ENCODE measurements at places on chromosomes 16 and 17.

DNA sequence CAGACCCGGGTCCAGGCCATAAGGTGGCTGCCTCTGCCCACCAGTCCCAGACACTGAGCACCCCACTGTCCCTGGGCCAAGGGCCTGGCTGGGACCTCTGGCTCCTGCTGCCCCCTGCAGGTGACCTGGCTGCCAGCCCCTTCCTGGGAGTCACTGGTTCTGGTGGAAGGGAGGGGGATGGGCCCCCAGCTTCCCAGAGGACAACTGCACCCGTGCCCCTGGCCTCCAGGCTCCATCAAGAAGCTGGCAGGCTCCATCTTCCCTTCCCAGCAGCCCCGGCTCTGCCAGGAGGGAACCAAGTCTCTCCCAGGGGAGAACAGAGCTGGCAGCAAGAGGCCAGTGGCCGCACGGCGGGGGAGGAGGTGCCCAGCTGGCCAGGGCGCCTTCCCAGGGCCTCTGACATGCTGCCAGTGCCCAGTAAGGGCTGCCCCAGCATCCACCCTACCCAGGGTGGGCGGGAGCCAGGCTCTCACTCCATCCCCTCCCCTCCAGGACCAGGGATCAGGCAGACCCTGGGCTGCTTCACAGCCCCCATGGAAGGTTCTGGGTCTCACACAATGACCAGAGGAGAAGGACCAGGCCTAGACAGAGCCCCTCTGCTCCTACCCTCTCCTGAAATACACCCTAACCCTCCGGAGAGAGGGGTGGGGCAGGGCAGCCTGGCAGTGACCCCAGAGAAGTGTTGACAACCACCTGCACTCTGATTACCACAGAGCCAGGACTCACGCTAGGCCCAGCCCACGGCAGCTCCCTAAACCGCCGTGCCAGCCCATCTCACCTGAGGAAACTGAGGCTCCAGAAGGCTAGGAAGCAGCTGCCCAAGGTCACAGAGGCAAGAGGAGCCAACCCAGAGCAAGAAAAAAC lies 3.6 kb downstream of the CLUH start:
- DNase-seq, result no peak

- no peak for DNase-seq
These were observed 2.1 kb downstream of the NEURL4 start for GRCh38 chr17:7327056-7327455.

GRCh38 chr16:58855291-58855863 lies 121.3 kb upstream of the GOT2 start:
- no peak for DNase-seq

- no peak for DNase-seq
These were observed 43.1 kb downstream of the TBCD start for GRCh38 chr17:82794781-82795482.

DNA sequence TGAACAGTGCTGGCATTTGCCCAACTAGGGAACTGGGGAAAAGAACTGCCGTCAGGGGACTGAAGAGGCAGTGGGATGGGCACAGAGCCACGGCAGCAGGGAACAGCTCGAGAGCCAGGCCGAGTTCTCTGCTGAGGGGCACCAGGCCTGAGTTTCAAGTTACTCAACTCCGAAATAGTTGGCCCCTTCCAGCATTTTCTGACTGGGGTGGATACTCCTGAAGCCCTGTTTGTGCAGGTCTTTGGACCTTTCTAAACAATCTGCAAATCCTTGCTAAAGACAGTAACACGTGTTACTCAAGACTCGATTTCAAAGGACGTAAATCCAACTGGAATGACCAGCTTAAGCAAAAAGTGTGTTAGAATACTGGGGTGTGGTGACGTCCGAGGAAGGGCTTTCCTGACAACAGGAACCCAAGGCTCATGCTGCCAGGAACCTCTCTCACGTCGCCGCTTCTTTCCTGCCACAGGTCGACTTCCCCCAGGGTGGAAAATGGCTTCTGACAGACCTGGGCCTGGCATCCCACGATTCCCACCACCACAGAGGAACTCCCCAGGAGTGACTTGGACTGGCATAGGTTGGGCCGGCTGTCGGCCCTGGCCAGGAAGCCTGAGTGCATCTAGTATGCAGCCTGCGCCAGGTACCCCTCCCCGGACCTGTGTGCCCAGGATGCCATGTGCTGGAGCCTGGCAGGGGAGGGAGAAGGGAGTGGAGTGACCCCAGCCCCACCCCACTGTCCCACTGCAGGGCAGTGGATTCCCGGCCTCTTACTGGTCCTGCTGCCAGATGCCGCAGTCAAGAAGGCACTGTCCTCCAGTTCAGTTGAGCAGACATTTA lies 71.9 kb downstream of the N4BP1 start:
- DNase-seq, result no peak

DNA sequence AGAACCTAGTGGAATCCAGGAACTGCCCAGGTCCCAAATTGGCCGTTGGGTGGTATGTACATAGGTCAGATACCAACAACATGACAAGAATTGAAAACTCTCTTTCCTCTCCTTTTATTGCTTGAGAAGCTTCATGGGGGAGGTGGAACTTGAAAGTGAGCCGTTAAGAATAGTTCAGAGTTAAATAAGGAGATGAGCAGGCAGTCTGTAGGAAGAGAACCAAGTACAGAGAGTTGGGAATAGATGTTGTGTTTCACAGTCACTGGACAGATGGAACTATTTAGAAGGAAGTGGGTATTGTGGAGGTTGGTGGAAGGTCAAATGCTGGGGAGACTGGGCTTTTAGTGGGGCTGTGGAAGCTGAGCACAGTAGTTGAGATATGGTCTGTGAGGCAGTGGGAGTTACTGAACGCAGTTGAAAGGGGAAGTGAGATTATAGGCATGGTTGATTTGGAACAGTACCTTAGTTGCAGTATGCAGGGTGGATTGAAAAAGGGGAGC lies 26.4 kb downstream of the ARHGAP44 start:
- no peak for DNase-seq

DNA sequence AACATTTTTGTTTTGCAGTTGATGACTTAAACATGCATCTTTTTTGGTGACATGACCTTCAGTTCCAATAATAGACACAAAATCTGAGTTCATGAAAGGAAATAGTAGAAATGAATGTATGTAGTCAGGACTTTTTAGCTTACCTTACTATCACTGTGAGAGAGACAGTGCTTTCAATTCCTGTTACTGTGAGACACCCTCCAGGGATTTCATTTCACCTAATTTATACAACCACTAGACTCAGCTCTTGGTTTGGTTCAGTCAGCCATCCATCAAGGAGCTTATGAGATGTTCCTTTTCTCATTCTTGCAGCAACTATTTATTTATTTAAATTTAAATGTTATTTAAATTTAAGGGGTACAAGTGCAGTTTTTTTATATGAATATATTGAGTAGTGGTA lies 77.9 kb downstream of the MAP2K4 start:
- no peak for DNase-seq

DNA sequence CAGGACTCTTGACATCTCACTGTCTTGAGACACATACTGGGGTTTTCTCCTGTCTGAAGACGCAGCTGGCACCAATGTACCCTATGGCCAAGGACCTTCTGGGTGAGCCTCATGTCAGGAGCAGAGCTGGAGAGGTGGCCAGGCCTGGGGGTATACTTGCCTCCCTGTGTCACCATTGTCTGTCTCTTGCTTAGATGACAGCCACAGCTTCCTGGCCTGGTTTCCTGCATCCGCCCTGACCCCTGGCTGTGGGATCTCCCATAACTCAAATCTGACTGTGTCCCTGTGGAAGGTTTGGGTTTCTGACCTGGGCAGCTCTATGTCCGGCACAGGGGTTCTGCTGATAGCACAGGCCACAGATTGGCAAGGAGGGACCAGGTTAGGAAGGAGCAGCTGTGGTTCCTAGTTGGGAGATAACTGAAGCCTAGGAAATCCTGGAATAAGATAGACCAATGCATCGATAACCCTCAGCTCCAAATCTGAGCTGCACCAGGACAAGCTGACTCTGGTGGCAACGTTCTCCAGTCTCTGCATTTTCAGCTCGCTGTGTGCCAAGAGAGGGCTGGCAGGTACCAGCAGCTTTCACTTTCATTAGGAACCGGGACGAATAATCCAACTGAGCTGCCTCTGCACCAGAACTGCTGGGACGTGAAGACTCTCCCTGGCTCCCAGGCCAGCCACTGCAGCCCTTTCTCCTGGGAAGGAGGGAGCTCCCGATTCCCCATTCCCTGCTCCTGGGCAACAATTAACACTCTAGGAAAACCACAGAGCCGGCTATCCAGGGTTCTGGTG lies 5.0 kb downstream of the DEXI start:
- DNase-seq, result no peak

DNA sequence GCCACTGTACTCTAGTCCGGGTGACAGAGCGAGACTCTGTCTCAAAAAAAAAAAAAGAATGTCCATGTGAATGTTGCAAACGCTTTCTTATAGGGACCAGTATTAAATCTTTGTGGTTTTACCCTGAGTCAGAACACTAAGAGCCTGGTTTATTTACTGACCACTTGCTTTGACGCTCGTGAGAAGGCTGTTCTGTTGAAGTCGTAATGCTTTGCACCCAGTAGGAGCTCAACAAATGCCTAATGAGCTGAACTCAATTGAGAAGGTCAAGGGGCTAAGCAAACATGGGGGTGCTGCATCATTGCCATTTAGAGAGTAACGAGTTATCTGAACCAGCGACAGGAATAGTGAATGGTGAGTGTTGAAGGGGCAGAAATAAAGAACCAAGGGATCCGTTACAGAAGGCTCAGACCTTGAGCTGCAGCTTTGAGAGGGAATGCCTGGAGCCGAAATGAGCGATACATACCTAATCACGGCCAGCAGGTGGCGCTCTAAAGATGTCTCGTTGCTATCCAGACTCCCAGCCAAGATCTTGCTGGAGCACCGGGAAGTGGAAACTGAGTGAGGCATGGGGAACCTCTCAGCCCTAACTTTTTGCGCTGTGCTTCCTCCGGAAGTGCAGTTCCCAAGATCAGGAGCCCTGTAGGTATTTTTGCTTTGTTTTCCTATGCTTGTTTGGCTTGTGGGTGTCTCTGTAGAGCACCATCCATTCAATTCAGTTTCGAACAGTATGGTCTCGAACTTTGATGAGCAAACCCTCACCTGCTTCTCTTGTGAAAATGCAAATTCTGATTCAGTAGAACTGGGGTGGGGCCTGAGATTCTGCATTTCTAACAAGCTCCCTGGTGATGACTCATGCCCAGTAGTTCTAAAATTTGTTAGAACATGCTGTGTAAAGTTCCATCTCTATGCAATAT lies 12.6 kb upstream of the RNF222 start:
- DNase-seq, result peak; percentile 71

DNA sequence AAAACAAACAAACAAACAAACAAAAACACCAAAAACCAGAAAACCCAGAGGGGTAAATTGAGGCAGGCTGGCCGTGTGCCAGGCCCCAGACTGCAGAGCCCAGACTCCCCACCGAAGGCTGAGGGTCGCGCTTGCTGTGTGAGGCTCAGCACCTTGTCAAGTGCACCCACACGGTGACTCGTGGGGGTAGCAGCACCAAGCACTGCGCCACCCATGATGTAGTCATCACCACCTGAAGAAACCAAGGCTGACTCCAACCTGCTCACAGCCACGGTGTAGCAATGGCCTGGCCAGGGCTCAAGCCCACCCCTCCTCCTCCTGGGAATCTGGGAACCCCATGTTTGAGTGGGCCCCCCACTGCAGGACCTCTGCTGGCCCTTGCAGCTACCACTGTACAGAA lies 11.9 kb downstream of the MCRIP1 start:
- DNase-seq, result no peak

DNA sequence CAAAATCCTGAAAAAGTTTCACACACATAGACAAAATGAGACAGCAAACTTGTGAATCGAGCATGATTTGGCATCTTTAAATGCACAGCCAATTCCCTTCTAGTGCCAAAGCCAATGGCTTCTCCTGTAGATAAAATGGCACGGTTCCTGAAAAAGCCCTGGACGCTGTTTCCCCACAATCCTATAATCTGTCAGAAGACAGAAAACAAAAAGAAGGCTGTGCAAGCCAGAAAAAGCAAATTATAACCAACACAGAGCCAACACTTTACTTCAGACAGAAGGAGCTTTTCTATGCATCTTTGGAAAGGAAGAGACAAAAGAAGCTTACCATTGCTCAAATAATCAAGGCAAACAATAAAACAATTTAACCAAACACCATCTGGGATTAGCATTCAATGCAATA lies 23.8 kb downstream of the FAM222B start:
- DNase-seq, result no peak

DNA sequence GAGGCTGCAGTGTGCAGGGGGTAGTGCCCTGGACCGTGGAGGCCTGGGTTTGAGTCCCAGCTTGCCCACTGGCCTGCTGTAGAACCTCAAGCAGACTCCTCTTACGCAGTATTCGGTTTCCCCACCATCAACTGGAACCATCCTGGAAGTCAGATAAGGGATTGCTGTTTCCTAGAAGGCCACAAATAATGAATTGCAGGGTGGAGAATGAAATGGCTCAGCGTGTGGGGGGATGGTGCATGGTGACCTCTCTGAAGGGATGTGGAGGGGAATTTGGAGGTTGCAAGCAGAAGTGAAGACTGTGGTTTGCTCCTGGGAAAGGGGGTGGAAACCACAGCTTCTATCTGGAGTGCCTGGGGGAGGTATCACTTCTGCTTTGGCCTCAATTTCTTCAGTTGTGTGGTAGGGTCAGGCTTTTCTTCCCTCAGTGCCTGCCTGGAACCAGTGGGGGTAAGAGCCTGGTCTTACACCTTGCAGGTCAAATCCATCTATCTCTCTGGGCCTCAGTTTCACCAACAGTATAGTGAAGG lies 1.7 kb downstream of the ADGRG5 start:
- DNase-seq, result no peak

- DNase-seq, result no peak
These were observed 191.0 kb downstream of the TANC2 start for GRCh38 chr17:63156986-63157385.

DNA sequence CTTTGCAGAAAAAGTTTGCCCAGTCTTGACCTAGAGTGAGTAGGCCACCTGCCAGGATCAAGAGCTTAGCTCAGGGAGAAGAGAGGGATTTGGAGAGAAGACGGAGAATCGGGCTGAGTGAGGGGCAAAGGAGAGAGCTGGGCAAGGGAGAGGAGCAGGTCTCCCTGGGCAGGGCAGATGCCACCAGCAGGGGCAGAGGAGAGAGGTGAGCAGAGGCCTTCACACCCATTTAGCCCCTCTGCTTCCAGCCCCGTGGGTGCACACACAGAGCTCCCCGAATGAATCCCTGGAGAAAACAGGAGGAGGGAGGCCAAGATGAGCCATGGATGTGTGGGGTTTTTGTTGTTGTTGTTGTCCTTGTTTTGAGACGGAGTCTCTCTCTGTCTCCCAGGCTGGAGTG lies 29.2 kb downstream of the TBX4 start:
- no peak for DNase-seq

DNA sequence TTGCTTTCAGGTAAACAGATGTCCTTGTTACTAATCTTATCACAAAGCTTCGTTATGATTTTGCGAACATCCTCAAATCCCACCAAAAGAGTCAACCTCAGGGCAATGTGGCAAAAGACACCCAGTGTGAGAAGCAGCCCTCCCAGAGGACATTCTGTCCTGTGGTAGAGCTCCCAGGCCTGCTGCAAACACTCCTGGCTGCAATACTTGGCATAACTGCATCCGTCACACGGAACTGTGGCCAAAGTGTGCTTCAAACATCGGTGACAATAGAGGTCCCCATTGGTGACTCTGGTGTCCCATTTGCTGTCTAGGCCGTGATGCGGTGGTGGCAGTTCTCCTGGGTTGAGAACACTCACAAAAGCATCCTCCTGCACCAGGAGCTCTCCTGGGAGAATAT lies 29.5 kb downstream of the SMYD4 start:
- no peak for DNase-seq

- no peak for DNase-seq
These were observed 40.6 kb downstream of the ELAC2 start for GRCh38 chr17:12977008-12977751.

- no peak for DNase-seq
These were observed 16.3 kb downstream of the TTLL6 start for GRCh38 chr17:48800626-48801217.

- DNase-seq, result peak; percentile 61
These were observed 826 bp upstream of the GSE1 start for GRCh38 chr16:85612191-85612800.
